ENCODE measurements at places on chromosomes 5 and 9.

DNA sequence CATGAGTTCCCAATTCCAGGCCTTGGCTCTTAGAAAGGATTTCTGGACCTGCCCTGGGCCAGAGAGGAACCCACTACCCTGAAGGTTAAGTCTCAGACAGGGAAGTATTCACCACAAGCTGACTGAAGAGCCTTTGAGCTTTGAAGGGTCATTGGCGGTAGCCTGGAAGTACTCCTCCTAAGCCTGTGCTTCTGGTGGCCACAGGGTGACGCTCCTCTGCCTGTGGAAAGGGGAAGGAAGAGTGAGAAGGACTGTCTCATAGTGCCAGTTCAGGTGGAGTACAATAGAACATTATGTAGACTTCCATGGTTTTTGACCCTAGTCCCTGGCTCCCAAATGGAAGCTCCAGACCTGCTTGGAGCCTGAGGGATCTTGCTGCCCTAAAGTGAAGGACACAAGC, 1233.2 kb upstream of the CDH6 start:
- DNase-seq = no peak

- no peak for DNase-seq
These were observed 1.6 kb downstream of the CSNK1A1 start for GRCh38 chr5:149549461-149550267.

DNA sequence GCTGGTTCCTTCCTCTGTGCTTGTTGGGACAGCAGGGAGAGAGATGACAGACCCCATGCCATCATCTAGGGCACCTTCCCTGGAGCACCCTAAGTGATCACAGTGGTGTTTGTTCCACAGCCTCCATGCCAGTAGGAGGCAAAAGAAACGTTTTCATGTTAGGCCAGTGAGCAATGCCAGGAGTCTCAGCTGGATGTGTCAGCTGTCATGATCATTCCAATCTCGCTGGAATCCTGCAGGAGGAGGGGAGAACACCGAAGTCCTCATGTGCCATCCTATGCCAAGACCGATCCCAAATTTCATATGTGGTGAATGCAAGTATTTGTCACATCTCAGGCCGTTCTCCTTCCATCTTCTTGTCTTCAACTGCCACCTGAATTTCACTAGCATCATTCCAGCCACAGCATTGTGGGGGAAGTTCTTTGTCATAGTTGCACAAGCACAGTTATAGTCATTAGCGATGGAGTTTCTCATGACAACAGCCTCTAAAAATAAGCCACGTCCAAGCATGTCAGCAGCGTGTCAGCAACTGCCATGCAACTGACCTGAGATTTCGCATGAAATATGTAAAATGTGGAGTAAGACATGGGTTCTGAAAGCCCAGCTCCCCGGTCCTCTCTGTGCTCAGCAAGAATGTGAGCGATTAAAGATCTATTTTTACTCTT, 97.2 kb upstream of the DNAH5 start:
- no peak for DNase-seq

GRCh38 chr5:159593518-159594073, 263.3 kb upstream of the IL12B start:
- no peak for DNase-seq

GRCh38 chr9:95017062-95017461, 290.6 kb downstream of the AOPEP start:
- no peak for DNase-seq

DNA sequence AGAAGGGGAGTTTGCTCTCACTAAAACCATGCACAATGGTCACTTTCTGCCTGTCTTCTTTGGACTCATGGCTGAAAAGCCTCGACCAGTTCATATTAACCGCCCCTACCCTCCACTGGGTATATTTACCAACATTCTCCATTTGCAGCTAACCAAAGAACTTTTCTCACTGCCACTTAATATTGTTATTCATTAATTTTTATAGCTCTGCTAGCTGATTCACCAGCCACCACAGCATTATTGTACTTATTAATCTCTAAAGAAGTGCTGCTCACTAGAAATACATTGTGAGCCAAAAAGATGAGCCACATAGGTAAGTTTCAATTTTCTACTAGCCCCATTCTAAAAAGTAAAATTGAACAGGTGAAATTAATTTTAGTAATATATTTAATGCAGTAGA, 33.4 kb upstream of the SMIM32 start:
- DNase-seq = no peak

DNA sequence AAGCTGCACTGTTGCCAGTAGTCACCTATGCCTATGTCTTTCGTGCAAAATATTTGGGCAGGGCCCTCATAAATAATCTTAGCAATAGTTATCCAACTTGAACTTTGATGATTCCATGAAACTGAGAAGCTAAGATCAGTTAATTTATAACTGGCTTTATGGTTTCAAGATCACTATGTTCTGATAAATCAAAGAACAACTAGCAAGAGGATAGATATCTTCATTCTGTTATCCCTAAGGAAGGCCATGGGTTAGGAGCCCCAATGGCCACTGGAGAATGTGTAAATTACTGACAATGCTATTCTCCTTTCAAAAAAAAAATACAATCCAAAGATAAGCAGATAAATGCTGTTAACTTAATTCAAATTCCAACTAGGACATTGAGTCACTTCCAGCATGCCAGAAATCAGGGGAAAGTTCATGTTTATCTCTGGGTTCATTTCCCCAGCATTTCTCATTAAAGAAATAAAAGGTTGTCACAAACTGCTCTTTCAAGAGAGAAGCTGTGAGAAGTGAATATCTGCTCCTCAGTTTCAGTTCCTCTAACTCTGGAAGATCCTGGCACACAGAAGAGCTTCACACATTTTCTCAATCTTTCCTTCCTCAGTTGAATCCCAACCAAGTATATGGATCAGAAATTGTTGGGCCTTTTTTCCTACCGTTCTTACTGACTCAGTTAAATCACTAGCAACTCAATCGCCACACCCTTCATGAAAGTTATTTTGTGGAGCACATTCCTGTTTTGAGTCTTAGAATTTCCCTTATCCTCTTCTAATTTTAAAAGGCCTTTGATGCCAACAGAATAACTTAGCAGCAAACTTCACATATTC, 59.6 kb upstream of the SLC1A1 start:
- DNase-seq = no peak

DNA sequence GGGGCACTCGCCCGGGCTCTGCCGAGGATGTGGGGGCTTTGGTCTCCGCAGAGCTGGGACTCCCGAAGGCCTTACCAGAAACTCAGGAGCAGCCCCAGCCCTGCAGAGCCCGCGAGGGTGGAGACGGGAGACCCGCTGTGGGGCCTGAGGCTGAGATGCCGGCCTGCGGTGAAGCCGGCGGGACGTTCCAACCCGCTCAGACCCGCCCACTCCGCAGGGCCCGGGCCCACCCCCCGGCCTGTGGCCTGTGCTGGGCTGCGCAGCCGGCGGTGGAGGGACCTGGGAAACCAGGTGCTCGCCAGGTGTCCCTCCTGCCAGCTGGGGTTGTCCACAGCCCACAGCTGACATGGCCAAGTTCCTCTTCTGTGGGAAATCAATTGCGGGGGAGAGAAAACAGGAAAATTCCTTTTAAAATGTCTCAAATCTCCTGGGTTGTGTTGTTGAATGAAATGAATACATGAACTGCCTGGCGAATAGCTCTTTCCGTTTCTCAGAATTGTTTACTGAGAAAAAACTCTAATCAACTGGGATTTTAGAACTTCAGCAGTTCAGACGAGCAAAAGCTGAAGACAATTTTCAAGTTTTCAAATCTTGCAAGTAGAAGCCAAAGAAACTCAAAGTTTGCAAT, 49.0 kb upstream of the IRX4 start:
- DNase-seq = no peak

DNA sequence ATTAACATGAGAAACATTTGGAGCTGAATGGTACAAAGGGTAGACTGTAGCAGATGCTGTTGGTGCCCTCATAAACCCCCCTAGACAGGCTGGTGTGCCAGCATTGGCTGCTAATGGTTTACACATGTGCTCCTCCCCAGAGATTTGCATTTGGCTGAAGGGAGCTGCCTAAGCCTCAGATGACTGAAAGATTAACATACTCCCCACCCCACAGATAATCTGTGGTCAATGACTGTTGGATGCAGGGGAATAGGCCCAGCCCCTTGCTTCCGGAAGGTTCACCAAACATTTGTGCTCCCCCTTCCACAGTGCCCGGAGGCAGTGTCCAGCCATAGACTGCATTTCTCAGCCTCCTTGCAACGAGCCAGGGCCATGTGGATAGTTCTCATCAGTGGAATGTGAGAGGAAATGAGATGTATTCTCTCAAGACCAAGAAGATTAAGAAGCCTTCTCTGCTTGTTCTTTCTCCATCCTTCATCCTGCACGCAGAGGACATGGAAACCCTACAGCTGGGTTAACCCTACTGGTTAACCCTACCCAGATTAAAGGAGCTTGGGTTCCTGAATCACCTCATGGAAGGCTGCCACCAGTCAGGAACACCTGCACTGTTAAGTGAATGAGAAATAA, 79.6 kb downstream of the PHAX start:
- no peak for DNase-seq

GRCh38 chr9:124353166-124353768, 62.0 kb downstream of the PSMB7 start:
- DNase-seq = no peak

DNA sequence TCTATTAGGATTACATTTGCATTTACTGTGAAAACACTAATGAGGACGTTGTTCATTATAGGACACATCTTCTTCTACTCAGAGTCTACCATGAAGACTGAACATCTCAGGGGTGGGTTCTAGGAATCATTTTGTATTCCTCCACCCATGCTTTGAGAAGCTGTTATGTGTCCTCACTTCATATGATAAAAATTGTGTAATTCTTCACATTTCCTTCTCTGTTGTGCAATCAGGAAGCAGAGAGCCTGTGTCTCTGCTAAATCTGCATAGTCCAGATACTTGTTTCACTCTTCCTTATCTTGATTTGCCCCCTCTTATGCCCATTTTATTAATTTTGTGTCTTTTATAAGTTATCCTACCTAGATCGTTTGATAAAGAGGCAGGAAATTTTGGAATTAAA, 97.8 kb upstream of the IQGAP2 start:
- no peak for DNase-seq

GRCh38 chr5:51039424-51040329, 343.6 kb upstream of the ISL1 start:
- no peak for DNase-seq

DNA sequence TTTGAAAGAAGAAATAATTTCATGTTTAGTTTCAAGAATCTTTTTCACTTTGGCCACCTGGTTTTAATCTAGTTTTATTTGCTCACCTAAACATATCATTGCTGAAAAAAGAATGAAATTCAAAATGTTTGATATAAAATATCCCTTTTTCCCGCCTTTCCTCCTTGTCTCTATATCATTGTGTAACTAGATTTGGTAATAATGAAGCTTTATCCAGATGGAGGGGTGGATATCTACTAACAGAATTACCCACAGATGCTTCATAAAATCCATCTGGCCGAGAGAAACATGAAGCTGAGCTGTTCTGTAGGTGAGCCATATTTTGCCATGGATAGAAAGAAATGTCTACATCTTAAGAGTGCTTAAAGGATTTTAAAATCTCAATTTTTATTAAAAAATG, 214.7 kb downstream of the ICE1 start:
- DNase-seq = no peak

DNA sequence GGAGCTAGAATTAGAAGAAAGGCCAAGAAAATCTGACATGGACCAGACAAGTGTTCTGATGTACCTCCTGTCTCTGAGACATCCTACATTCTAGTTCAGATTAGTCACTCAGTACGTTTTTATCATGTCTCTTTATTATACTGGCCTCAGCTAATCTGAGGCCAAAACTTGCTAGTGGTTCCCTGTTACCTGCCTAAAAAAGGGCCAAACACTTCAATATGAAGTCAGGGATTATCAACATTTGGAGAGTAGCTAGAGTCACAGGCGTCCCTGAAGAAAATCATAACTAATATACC, 587.4 kb downstream of the PRELID2 start:
- no peak for DNase-seq

- no peak for DNase-seq
These were observed 88.8 kb downstream of the ANXA2R start for GRCh38 chr5:42951293-42951840.

DNA sequence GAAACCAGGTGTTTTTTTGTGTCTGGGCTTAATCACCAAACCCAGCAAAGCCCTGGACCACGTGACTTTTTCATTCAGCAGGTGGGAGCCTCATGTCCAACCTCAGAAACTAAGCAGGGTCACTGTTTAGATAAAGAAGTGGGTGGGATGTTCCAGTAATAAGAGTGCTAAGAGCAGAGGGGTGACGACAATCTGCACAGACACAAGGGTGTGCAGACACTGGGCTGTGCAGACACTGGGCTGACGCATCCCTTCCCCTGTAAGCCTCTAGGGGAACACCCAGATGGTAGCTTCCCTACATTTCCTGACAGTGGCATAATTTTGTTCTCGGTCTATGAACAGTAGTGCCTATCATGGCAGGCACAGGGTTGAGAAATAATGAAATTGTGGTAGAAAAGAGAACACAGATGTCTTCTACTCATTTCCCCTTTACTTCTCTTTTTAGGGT, 85.1 kb downstream of the SAXO1 start:
- DNase-seq = no peak

GRCh38 chr9:110575169-110575568, 4.4 kb downstream of the SVEP1 start:
- DNase-seq = no peak

DNA sequence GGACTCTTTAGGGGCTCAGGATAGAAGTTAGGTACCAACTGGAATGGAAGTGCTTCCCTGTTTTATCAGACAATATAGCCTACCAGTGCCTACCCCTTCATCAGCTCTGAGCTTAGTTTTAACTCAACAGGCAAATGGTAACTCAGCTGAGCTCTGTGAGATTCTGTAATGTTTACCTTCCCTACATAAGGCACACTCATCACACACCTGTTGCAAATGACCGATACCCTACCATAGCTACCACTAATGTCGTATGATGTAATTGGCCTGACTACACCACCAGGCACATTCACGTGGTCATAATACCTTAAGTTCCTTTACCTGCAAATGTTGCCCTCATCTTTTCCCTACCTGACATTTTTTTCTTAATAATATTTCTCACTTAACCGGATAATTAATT, 254.8 kb downstream of the ADGRV1 start:
- DNase-seq = no peak

GRCh38 chr5:106610041-106610440, 1060.7 kb downstream of the EFNA5 start:
- DNase-seq = no peak

DNA sequence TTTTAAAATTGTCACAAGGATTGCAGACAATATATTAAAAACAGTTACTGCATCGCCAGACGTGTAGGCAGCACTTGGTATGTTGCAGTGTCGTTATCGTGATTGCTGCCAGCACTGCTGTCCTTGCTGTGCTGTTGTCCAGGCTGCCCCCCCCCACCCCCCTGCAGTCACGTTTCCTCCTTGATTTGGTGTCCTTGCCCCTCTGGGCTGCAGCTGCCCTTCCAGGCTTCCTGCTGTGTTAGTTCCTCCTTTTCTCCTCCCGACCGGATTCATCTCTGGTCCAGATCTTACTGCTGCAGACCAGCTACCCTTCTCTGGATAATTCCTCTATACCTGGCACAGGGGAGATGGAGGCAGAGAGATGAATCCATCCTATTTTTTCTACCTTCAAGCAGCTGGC, 298.9 kb downstream of the TRIM32 start:
- no peak for DNase-seq

Data from cortex of kidney (tissue), 1 donor.